ENCODE measurements at places on chromosomes 2 and 18.

- no peak for DNase-seq
Measured at GRCh38 chr2:115414466-115414865, 972.0 kb downstream of the DPP10 start.

- DNase-seq = no peak
Measured at GRCh38 chr2:50049267-50049666, 895.0 kb upstream of the FSHR start.

GRCh38 chr2:3465844-3466481, 53.4 kb downstream of the ADI1 start:
- DNase-seq = peak; percentile 94

DNA sequence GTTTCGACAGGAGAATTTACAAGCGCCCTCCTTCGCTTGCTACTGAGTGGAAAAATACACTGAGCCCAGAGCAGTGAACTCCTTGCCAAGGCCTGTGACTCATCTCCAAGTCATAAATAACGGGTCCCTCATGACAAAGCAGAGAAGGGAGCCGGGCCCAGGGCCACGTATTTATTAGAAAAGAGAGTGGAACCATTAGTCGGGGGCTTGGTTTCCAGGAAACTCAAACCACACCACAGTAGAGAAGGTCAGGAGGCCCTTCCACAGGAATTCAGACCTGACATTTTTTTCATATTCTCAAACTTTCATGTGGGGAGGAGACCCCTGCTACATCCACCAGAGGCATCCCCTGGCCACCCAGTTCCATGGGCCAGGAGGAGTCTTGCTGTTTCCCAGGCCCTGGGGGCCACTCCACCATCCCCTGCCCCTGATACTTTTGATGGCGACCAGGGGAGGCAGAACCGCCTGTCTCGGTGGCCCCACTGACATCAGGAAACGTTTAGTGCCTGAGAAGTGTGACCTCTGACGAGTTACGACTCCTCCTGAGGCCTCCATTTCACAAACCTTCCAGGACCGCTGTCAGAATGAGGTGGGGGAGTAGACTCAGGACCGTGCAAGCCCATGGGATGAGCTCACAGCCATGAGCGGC, 289.7 kb downstream of the DYSF start:
- peak; percentile 87 for DNase-seq

GRCh38 chr18:74551936-74552555, 17.7 kb downstream of the CNDP1 start:
- DNase-seq = peak; percentile 91

DNA sequence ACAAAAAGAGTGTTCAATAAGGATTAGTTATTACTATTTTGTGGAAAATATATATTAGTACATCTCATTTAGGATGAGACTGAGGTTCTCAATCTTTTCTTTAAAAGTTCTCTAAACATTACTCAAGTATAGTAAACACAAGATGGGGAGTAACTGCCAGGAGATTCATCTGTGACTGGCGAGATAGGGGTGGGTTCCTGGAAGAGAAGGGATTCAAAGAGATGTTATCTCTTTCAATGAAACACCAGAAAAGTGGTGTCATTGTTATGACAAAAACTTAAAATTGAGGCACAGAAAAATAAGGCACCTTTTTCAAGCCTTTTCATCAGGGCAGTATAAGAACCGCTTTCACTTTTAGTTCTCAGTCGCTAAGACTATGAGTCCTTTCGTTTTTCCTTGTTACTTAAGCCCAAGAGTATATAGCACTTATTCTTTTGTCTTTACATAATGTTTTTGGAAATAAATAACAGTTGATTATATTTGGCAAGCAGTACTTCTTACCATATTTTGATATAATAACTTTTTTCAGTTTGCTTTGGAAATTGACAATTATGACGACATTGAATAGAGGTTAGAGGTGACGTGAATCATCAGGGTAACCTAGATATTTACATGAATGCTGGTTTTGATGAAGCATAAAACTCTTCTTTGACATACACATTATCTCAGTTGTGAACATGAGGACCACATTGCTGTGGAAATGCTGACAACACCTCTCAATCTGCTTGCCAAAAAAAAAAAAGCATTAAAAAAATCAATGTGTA, 393.9 kb upstream of the TCF4 start:
- DNase-seq = no peak

DNA sequence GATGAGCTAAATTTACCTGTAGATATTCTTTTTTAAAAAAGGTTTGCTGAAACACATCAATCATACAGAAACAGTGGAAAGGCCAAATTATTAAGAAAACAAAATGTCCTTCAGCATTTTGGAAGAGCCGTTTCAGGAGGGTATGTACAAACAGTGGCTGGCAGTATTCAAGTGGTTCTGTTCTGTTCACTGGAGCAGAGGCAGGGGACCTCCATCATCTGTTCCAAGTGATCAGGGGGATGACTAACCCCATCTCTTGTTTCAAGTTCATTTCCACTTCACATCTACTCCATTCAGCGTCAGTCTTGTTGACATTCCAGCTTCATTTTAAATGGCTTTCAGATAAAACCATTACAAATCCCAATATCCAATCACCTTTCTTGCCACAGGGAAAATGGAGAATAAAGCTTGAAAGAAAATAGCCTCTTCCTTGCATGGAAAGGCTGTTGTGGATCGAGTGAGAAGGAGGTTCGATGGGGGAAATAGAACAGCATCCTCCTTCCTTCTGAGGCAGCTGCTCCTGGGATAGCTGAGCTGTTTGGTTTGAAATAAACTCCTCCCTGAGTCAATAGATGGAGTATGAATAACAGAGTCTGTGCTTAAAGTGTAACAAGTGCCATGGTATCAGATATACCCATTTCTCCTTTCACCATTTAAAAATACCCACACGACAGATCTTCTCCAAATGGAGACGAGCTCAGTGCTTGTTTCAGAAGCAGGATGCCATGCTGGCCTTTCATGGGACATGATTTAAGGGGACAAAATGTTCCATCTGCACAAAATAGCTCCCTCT, 63.7 kb upstream of the OTOF start:
- no peak for DNase-seq

GRCh38 chr2:102060792-102061191, 69.0 kb downstream of the IL1R2 start:
- no peak for DNase-seq

- DNase-seq = no peak
Measured at GRCh38 chr18:64785686-64786085, 636.8 kb upstream of the LINC00305 start.

- DNase-seq = no peak
Measured at GRCh38 chr18:59150236-59150635, 10.6 kb downstream of the SEC11C start.

DNA sequence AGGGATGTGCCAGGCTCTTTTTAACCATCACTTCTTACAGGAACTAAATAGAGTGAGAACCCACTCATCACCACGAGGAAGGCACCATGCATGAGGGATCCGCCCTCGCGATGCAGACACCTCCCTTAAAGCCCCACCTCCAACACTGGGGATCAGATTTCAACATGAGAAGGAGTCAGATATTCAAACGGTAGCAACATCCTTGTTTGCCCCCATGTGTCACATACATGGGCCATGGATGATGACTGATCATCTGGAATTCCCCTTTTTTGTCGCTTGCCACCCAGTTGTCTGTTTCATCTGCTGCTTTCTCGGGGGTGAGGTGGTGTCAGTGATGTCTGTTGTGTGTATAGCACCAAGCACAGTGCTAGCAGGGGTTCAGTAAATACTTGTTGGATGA, 57.9 kb downstream of the NCK2 start:
- DNase-seq = no peak

DNA sequence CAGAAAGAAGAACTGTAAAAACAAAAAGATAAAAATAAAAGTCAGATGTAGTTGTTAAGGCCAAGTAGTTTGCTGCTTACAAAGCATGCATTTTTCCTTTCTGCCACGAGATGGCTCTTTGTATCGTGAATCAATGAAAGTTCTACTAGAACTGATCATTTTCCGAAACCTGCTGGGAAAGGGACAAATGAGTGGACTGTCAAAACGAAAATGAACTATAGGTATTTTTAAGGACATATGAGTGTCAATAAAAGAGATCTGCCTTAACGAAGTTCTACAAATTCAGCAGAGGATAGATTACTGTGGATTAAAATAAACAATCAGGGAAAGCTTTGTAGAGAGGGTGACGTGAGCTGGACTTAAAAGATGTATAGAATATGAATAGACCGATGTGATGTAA, 15.0 kb upstream of the ELOA2 start:
- DNase-seq = peak; percentile 42

- no peak for DNase-seq
Measured at GRCh38 chr18:55317864-55318263, 270.1 kb downstream of the TCF4 start.

GRCh38 chr2:85169581-85169980, 36.4 kb downstream of the TCF7L1 start:
- DNase-seq = no peak

GRCh38 chr18:22872900-22873537, 60.1 kb upstream of the RBBP8 start:
- DNase-seq = no peak

DNA sequence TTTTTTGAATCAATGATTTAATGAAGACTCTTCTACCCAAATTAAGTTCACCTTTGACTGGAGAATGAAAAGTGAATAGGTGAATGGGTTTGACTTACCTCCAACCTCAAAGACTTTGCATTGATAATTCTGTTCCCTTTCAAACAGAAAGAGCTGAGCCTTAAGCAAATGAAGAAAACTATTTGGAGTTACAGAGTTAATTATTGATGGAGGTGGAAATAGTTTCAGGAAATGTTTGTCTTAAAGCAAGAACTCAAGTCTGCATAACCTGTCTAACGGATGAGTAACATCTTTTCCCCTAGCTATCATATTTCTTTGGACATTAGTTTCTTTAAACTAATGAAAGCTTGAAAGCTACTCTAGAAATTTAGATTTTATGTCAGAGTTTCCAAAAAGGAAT, 166.5 kb downstream of the CERS6 start:
- no peak for DNase-seq

DNA sequence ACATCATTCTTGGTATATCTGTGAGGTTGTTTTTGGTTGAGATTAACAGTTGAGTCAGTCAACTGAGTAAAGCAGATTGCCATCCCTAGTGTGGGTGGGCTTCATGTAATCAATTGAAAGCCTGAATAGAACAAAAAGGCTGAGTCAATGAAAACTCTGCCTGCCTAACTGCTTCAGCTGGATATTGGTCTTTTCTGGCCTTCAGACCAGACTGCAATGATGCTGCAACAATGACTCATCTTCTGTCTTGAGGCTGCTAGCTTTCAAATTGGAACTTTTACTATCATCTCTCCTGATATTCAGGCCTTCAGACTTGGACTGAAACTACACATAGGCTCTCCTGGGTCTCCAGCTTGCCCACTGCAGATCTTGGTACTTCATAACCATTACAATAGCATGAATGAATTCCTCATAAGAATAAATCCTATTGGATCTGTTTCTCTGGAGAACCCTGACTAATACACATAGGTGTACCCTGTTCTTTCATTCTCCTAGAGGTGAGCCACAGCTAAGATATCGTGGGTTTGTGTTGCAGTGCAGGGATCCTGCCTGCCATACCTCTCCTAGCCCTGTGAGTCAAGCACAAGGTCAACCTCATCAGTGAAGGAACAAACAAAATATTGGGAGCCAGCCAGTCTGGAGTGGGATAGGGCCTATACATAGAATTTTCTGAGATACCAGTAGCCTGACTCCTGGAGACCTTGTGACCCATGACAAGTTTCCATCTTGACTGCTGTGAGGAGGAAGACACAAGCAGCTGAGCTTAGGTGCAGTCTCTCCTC, 473.8 kb downstream of the DCC start:
- no peak for DNase-seq

GRCh38 chr2:152246686-152247336, 71.2 kb upstream of the STAM2 start:
- DNase-seq = no peak

DNA sequence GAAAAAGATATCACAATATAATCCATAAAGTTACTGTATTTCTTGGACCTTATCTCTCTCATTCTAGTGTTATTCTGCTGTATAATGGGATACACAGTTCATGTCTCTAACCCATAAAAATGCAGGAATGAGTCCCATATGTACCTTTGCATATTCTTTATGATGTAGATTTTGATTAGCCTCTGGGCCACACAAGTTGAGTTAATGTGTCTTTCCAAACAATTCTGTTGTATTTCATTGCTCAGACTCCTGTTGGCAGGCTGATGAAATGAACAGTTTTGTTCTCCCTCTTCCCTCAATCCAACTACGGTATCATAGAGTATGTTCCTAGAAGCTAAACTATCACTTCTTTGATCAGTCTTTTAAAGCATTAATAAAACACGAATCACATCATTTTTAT, 113.2 kb upstream of the SATB2 start:
- DNase-seq = no peak

GRCh38 chr18:44537526-44537925, 143.2 kb upstream of the SETBP1 start:
- DNase-seq = peak; percentile 92

DNA sequence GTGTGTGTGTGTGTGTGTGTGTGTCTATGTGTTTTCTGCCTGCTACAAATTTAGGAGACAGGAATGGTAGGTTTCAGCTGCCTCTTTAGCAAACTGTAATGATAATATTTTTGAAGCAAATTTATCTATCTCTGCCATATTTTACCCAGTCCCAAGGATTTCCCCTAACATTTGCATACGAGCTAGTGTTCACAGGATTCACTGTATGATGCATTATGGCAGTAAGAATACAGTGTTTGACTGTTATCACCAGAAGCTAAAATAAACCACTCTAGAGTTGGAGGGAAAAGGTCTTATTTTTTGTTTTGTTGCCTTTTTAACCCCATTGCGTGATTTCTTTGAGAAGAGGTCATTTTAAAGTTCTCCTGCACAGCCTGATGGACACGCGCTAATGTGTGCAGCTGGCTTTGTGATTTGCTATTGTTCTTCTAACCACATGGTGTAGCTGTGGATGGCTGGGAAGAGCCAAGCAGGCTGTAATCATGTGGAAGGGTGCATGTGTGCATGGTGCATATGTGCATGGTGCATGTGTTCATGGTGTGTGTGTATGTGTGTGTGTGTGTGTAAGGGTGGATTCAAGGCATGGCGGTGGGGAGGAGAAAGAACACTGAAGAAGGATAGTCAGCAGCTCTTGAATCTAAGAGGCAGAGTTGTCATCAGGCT, 62.4 kb downstream of the PLB1 start:
- no peak for DNase-seq

DNA sequence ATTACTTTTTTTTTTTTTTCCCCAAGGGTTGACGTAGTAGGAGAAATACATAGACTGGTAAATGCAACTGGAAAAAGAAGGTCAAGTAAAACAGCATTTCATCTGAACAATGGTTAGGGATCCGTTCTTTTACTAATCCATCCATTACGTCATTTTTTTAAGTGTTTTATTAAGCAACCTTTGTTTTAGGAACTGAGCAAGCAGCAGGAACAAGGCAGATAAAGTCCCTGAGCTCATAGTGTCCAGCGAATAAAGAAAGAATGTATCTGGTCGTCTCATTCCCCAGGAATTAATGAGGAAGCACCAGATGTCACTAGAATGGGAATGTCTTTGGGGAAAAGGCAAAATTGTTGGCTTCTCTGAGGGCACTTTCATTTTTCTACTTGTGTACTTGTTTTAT, 842.4 kb downstream of the TDRD15 start:
- no peak for DNase-seq

GRCh38 chr2:74387346-74387745, 7.2 kb upstream of the DCTN1 start:
- DNase-seq = peak; percentile 50

GRCh38 chr2:16281451-16282335, 341.3 kb downstream of the MYCN start:
- DNase-seq = no peak

GRCh38 chr2:191369034-191369433, 123.8 kb downstream of the MYO1B start:
- DNase-seq = no peak

- no peak for DNase-seq
Measured at GRCh38 chr18:77099485-77100370, 32.9 kb downstream of the MBP start.
